Naive B cell (primary cell): ENCODE measurements at places on chromosomes 6 and 20. TPM values are rescaled to one million over a fixed set of nuclear protein-coding genes. Genes with fewer than 3 reads are reported as not detected.

Gene TCF21
- not detected for polyA plus RNA-seq

Gene LY6G5B
- not detected for polyA plus RNA-seq

Gene MYLK4
- 0.13 TPM for polyA plus RNA-seq

Gene PPIL6
- polyA plus RNA-seq, result 2.0 TPM

Gene RNF144B
- polyA plus RNA-seq, result 5.5 TPM

Gene MUCL3
- not detected for polyA plus RNA-seq

Gene TTK
- polyA plus RNA-seq, result 0.72 TPM

Gene ACTL10
- polyA plus RNA-seq, result not detected

Gene ADTRP
- not detected for polyA plus RNA-seq

Gene TNXB
- polyA plus RNA-seq, result not detected

Gene PRSS16
- polyA plus RNA-seq, result 0.31 TPM

Gene BPIFB3
- polyA plus RNA-seq, result not detected

Gene SAPCD1
- polyA plus RNA-seq, result not detected

Gene BMP7
- not detected for polyA plus RNA-seq

Gene PACRG
- polyA plus RNA-seq, result not detected

Gene LST1
- 29.2 TPM for polyA plus RNA-seq

Gene STMND1
- not detected for polyA plus RNA-seq

Gene SYNGAP1
- 1.9 TPM for polyA plus RNA-seq

Gene SAMD3
- not detected for polyA plus RNA-seq

Gene PGBD1
- 0.25 TPM for polyA plus RNA-seq

Gene RSPO3
- not detected for polyA plus RNA-seq

Gene SLC17A1
- not detected for polyA plus RNA-seq

Gene SRC
- polyA plus RNA-seq, result 1.7 TPM

Gene ZNF165
- 5.2 TPM for polyA plus RNA-seq

Gene EMILIN3
- not detected for polyA plus RNA-seq

Gene FAM83C
- polyA plus RNA-seq, result not detected

Gene PHF20
- 150 TPM for polyA plus RNA-seq

Gene VWA7
- polyA plus RNA-seq, result not detected

Gene TMX4
- polyA plus RNA-seq, result 45.4 TPM

Gene CRISP2
- not detected for polyA plus RNA-seq

Gene LY6G5C
- not detected for polyA plus RNA-seq

Gene SIGLEC1
- polyA plus RNA-seq, result not detected

Gene RIPOR3
- polyA plus RNA-seq, result 1.4 TPM

Gene LY6G6C
- polyA plus RNA-seq, result not detected

Gene PRDM13
- not detected for polyA plus RNA-seq

Gene OPRM1
- not detected for polyA plus RNA-seq

Gene LY86
- polyA plus RNA-seq, result 542 TPM

Gene FAM217A
- not detected for polyA plus RNA-seq

Gene IYD
- polyA plus RNA-seq, result not detected

Gene HLA-G
- 5.5 TPM for polyA plus RNA-seq

Gene TNFRSF6B
- polyA plus RNA-seq, result not detected

Gene WFDC12
- not detected for polyA plus RNA-seq

Gene RIMS4
- not detected for polyA plus RNA-seq

Gene MLIP
- not detected for polyA plus RNA-seq

Gene NQO2
- polyA plus RNA-seq, result 16.3 TPM

Gene TMEM151B
- polyA plus RNA-seq, result not detected

Gene KHDC1L
- not detected for polyA plus RNA-seq

Gene NDUFAF4
- polyA plus RNA-seq, result 75.3 TPM

Gene PSMB1
- polyA plus RNA-seq, result 471 TPM

Gene TMEM244
- polyA plus RNA-seq, result not detected

Gene SYCP2
- polyA plus RNA-seq, result 0.49 TPM

Gene BEND3
- polyA plus RNA-seq, result not detected

Gene MYT1
- polyA plus RNA-seq, result not detected

Gene CALHM4
- polyA plus RNA-seq, result not detected

Gene KCNB1
- not detected for polyA plus RNA-seq

Gene ADGB
- polyA plus RNA-seq, result not detected

Gene TAAR2
- not detected for polyA plus RNA-seq
